GM23248 (cell line): ENCODE measurements at places on chromosomes 6 and 20. TPM values are rescaled to one million over a fixed set of nuclear protein-coding genes. Genes with fewer than 3 reads are reported as not detected.

Gene LAMP5
- total RNA-seq, result 0.11 TPM in 1 of 2 replicates, not detected in the other

Gene TXLNB
- total RNA-seq, result 0.13 and 0.22 TPM in 2 replicates

- no peak for DNase-seq
- no peak overlapping the region for H3K4me3 ChIP-seq
- no peak overlapping the region for H3K27ac ChIP-seq
- H3K4me1 ChIP-seq, result no peaks in the 10 kb centered on the region
- no peaks in the 10 kb centered on the region for H3K36me3 ChIP-seq
- no peaks in the 10 kb centered on the region for H3K27me3 ChIP-seq
Measured at GRCh38 chr20:60294632-60295031, 336.4 kb downstream of the CDH26 start.

Gene SCRT2
- total RNA-seq, result not detected in 2 replicates

DNA sequence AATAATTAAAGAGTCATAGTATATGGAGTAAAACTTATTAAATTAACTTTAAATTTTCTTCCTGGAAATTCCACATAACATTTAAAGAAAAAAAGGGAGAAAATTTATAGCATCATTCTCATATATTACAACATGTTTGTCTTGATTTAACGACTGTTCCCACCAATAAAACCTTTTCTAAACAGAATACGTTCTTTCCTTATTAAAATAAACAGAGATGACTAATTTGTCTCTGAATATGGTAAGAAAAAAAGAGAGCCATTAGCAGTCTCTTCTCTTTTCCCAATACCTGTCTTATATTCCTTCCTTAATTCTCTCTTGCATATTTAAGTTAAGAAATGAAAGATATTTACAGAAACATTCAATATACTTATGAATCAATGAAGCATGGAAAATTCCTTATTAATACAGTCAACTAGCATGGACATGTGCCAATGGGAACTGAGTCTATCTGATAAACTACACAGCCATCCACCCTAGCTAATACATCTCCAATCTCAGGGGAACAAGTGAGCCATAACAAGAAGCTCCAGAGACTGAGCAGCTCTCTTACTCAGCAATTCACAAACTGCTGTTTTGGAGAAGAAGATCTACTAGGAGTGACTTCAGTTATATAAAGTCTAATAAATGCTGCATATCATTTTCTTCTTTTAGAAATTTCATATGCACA, 347.1 kb upstream of the MANEA start:
- no peaks in the 10 kb centered on the region for H3K27me3 ChIP-seq
- no peak overlapping the region for H3K4me3 ChIP-seq
- H3K36me3 ChIP-seq, result no peaks in the 10 kb centered on the region
- H3K4me1 ChIP-seq, result no peaks in the 10 kb centered on the region

Gene ADTRP
- 0.63 and 1.3 TPM in 2 replicates for total RNA-seq

Gene RHAG
- total RNA-seq, result not detected in 2 replicates

Gene TULP1
- not detected in 2 replicates for total RNA-seq

- no peaks in the 10 kb centered on the region for H3K36me3 ChIP-seq
- peak overlapping the region; percentile 42 for H3K4me3 ChIP-seq
- DNase-seq, result peak; percentile 32
Measured at GRCh38 chr6:49551078-49551865, 804 bp downstream of the C6orf141 start.

DNA sequence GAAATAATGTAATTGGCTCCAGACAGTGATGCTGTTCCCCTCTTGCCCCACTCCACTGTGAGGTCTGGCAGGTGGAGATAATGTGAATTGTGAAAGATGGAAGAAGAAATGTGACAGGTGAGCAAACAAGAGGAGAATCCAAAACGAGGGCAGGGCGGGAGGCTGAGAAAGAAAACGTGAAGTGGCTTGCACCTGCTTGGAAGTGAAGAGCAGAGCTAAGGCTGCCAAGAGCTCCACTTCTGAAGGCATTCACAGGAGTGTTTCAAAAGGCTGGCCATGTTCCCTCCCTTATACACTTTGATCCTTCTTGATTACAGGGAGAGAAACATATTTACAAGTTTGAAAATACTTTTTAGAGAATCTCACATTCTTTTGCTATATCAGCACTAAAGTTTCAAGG, 359.4 kb downstream of the EPHA7 start:
- no peak overlapping the region for H3K4me3 ChIP-seq
- no peaks in the 10 kb centered on the region for H3K27me3 ChIP-seq
- no peaks in the 10 kb centered on the region for H3K36me3 ChIP-seq
- H3K4me1 ChIP-seq, result no peaks in the 10 kb centered on the region
- H3K27ac ChIP-seq, result no peak overlapping the region
- DNase-seq, result no peak

Gene HTR1B
- not detected in 2 replicates for total RNA-seq

Gene AKIRIN2
- 21.4 and 24.9 TPM in 2 replicates for total RNA-seq

DNA sequence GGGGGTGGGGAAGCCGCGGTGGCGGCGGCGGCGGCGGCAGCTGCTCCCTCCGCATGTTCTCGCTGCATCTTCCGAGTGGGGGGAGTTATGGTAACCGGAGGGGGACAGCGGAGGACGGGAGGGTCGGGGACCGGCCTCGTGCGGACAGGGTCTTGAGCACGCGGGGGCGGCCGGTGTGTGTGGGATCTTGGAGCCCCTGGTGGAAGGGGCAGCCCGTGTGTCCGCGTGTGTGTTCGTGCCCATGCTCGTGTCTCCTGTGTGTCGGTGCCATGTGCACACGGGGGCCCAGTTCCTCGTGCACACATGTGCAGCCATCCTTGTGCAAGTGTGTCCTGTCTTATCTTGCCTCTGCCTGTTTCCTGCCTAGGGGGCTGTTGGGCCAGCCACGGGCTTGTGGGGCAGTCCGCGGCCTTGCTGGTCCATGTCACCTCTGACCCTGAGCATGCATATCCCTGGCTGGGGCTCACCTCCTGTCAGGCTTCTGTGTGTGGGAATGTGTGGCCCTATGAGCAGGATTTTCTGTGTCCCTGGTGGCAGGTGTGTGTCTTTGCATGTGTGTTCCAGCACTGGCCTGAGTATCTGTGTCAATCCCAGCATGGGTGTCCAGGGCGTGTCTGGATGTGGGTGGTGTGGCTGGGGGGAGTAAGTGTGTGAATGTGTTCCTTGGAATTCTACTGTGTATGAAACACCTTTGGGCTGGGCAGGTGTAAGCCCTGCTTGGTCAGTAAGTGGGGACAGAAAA, 8.5 kb downstream of the SYNGAP1 start:
- peak; percentile 75 for DNase-seq
- H3K36me3 ChIP-seq, result no peaks in the 10 kb centered on the region
- H3K27me3 ChIP-seq, result no peaks in the 10 kb centered on the region
- peak overlapping the region; percentile 89 for H3K4me3 ChIP-seq
- H3K4me1 ChIP-seq, result peaks cover 22% of the 10 kb centered on the region
- no peak overlapping the region for H3K27ac ChIP-seq

- no peak for DNase-seq
- no peak overlapping the region for H3K27ac ChIP-seq
- no peaks in the 10 kb centered on the region for H3K4me1 ChIP-seq
- no peak overlapping the region for H3K4me3 ChIP-seq
- no peaks in the 10 kb centered on the region for H3K36me3 ChIP-seq
Measured at GRCh38 chr6:21208796-21209186, 384.8 kb upstream of the SOX4 start.

Gene RTEL1
- 15.6 and 30.7 TPM in 2 replicates for total RNA-seq

GRCh38 chr6:15504040-15504495, 158.8 kb downstream of the DTNBP1 start:
- H3K36me3 ChIP-seq, result peaks cover 6% of the 10 kb centered on the region; the same call in 1 of the 2 replicates
- H3K4me1 ChIP-seq, result peaks cover 15% of the 10 kb centered on the region
- peak overlapping the region; percentile 62 for H3K27ac ChIP-seq
- DNase-seq, result peak; percentile 41
- peak overlapping the region; percentile 40; the same call in 1 of the 2 replicates for H3K4me3 ChIP-seq

- DNase-seq, result no peak
- H3K27ac ChIP-seq, result no peak overlapping the region
- H3K4me1 ChIP-seq, result peaks cover 18% of the 10 kb centered on the region
- no peaks in the 10 kb centered on the region for H3K36me3 ChIP-seq
- no peaks in the 10 kb centered on the region for H3K27me3 ChIP-seq
- H3K4me3 ChIP-seq, result no peak overlapping the region
Measured at GRCh38 chr6:45633272-45633908, 255.7 kb upstream of the SUPT3H start.

GRCh38 chr6:166007349-166008263, 160.0 kb downstream of the TBXT start:
- H3K27ac ChIP-seq, result no peak overlapping the region
- no peaks in the 10 kb centered on the region for H3K36me3 ChIP-seq
- peaks cover 33% of the 10 kb centered on the region for H3K4me1 ChIP-seq
- peak; percentile 78 for DNase-seq
- H3K4me3 ChIP-seq, result peak overlapping the region; percentile 71
- no peaks in the 10 kb centered on the region for H3K27me3 ChIP-seq

Gene SLC13A3
- 0.89 and 2.4 TPM in 2 replicates for total RNA-seq

DNA sequence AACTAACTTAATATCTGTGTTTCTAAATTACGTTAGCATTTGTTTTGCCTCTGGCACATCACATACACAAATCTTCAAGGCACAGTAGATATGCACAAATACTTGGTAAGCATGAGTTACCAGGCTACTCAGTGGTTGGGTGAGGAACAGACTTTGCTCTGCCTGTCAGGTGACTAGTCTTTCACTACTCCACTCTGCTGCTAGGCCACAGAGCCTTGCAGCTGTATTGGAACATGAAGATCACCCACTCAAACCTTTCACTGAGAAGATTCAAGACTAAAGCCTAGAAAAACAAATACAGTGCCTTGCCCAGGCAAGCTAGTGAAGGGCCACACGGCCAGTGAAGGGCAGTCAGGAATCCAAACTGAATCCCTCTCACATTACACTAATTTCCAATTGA, 47.0 kb downstream of the DTNBP1 start:
- H3K4me1 ChIP-seq, result no peaks in the 10 kb centered on the region
- no peak for DNase-seq
- no peaks in the 10 kb centered on the region for H3K27me3 ChIP-seq
- no peaks in the 10 kb centered on the region for H3K36me3 ChIP-seq
- no peak overlapping the region for H3K27ac ChIP-seq

DNA sequence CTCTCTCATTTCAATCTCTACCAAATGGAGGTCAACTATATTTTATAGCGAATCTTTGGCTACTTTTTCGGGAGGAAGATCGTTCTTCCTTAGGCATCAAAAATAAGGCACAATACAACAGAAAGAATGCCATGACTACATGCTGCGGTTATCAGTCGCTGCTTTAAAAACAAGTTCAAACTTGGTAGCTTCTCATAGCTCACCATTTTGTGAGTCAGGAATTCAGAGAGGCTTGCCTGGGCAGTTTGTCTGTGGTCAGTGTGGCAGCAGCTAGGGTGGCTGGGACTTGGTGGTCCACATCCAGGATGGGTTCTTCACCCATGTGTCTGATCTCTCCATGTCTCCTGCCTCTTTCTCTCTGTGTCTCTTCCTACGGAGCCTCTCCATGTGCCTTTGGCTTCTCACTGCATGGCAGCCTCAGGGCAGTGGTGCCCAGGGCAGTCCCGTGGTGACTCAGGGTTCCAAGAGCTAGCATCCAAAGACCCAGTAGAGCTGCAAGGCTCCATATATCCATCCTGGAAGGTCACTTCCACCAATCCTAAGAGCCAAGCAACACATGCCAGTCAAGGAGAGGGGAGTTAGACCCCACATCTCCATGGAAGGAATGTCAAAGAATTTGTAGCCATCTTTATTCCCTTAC, 10.4 kb downstream of the SCML4 start:
- H3K4me3 ChIP-seq, result no peak overlapping the region
- H3K27ac ChIP-seq, result no peak overlapping the region
- no peak for DNase-seq
- no peaks in the 10 kb centered on the region for H3K36me3 ChIP-seq
- no peaks in the 10 kb centered on the region; the same call in none of the 2 replicates for H3K27me3 ChIP-seq

- DNase-seq, result no peak
- H3K27me3 ChIP-seq, result no peaks in the 10 kb centered on the region
- peaks cover 24% of the 10 kb centered on the region for H3K36me3 ChIP-seq
- H3K4me3 ChIP-seq, result no peak overlapping the region
Measured at GRCh38 chr6:87671555-87672029, 30.4 kb downstream of the AKIRIN2 start.

Gene EDEM2
- total RNA-seq, result 25.8 and 34.9 TPM in 2 replicates

DNA sequence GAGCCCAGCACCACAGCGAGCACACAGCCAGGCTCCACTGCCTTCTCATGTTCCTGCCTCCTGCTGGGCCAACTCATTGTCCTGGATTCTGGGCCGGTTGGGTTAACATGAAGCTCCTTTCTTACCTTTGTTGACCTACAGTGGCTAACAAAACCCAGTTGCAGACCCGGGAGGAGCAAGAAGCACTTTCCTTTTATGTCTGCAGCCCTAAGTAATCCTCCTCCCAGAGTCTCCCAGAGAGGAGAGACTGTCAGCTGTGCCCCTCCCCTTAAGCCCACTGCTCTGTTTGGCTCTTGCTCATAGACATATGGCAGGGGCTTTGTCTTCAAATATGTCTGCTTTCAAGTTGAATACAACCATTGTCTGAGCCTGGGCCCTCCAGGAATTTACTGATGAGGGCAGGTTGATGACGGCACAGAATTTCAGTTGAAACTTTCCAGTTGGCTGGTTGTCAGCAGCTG, 55.2 kb downstream of the PSMB1 start:
- DNase-seq, result peak; percentile 18
- no peak overlapping the region for H3K27ac ChIP-seq
- H3K36me3 ChIP-seq, result no peaks in the 10 kb centered on the region
- H3K4me3 ChIP-seq, result no peak overlapping the region

Gene BHLHE23
- not detected in 2 replicates for total RNA-seq

Gene RGL2
- 18.5 and 21.1 TPM in 2 replicates for total RNA-seq

DNA sequence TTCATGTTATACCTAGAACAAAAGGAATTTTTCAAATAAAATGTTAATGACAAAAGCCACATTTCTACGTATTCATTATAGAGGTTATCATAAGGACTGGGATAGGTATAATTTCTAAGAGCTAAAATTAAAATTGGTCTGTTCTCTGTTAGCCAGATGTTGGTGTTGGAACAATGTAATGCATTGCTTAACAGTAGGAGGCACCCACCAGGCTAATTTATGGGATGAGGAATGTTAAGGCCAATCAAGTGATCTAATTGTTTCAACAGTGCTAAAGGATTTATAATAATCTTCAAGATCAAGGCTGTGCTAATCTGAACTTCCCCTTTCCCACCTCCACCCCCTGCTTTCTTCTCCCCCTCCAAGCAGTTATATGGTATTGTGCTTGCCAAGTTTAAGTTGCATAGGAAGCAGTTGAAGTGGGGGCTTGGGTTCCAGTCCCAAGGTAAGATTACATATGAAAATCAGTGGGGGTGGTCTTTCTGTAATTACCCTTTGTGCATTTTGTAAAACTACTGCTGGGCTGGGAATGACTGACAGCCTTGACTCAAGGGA, 89.2 kb upstream of the BACH2 start:
- no peak overlapping the region for H3K27ac ChIP-seq
- H3K36me3 ChIP-seq, result no peaks in the 10 kb centered on the region
- H3K27me3 ChIP-seq, result peaks cover 50% of the 10 kb centered on the region
- H3K4me3 ChIP-seq, result no peak overlapping the region

DNA sequence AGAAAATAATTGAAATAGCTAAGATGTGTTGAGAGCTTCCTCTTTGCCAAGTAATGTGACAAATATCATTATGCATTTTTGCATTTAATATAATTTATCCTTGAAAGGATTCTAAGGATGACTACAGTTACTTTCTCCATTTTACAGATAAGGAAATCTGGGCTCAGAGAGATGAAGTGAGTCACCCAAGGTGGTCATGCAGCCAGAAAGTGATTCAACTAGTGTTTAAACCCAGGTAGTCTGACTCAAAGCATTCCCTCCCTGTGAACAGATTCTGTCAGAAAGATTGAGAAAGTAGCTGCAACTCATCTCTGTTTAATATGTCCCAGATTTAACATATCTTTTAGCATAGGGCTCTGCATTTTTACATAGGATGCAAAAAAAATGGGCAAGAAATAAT, 28.1 kb downstream of the NRSN1 start:
- H3K4me3 ChIP-seq, result no peak overlapping the region
- no peaks in the 10 kb centered on the region for H3K4me1 ChIP-seq
- peak; percentile 60 for DNase-seq
- H3K27me3 ChIP-seq, result no peaks in the 10 kb centered on the region

- no peak overlapping the region for H3K27ac ChIP-seq
- H3K4me1 ChIP-seq, result 0 out of 2 replicates have a peak, but pooled peaks cover 5% of the 10 kb centered on the region
- DNase-seq, result no peak
- H3K27me3 ChIP-seq, result 0 out of 2 replicates have a peak, but pooled peaks cover 3% of the 10 kb centered on the region
- no peak overlapping the region for H3K4me3 ChIP-seq
Measured at GRCh38 chr20:40970218-40970617, 58.4 kb upstream of the TOP1 start.
